Non-pigmented ciliary epithelial cell (primary cell): ENCODE measurements at places on chromosomes 5 and 9.

- DNase-seq, result no peak
Measured at GRCh38 chr5:20972419-20972925, 984.5 kb upstream of the CDH18 start.

DNA sequence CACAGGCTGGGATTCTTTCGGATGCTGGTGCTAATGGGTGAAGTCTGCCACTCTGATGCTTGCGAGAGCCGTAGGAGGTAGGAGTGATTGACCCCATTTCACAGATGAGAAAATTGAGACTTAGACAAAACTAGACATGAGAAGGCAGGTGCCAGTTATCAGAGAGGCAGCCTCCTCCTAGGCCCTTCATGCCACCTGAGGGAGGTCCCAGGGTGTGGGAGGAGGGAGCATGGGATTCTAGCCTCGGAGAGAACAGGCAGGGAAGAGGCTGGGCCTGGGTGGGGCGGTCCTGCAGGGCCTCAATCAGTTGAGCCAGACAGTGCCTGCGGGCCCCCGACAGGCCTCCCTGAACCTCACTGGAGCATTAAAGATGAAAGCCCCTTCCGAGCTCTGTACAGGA, 112.4 kb downstream of the COL23A1 start:
- no peak for DNase-seq

DNA sequence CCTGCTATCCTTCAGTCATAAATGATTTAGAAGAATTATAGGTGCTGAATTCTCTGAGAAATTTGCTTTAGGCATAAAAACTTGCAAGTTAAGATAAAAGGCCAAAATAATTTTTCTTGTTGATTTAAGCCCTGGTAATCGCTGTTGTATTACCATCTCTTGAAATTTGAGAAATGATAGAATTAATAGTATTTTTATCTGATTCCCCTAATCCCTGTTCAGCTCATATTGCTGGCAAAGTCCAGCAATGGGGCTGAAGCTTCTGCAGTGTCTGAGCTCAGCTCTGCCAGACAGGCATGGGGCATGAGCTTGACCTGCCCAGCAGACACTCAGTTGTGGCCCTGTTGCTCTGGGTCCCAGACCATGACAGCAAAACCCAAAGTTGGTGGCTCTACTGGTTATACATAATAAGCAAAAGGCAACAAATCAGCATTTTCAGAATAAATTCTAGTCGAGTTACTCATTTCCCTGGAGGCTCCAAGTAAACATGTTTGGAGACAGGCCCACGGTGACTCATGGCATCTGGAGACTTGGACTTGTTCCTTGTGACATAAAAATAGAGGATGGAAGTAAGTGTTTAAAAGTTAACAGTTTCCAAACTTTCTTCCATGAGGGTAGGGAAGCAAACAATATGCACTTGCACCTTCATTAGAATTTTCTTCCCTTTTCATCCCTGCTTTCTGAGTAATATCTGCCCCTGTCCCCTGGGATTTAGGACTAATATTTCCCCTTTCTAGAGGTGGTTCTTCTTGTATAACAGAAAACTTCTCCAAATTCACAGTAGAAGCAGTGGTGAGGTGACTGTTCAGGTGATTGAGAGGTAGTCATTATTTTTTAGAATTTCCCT, 60.2 kb upstream of the SLC2A8 start:
- DNase-seq, result peak; percentile 86

GRCh38 chr9:120252248-120252647, 327.7 kb downstream of the CDK5RAP2 start:
- no peak for DNase-seq

DNA sequence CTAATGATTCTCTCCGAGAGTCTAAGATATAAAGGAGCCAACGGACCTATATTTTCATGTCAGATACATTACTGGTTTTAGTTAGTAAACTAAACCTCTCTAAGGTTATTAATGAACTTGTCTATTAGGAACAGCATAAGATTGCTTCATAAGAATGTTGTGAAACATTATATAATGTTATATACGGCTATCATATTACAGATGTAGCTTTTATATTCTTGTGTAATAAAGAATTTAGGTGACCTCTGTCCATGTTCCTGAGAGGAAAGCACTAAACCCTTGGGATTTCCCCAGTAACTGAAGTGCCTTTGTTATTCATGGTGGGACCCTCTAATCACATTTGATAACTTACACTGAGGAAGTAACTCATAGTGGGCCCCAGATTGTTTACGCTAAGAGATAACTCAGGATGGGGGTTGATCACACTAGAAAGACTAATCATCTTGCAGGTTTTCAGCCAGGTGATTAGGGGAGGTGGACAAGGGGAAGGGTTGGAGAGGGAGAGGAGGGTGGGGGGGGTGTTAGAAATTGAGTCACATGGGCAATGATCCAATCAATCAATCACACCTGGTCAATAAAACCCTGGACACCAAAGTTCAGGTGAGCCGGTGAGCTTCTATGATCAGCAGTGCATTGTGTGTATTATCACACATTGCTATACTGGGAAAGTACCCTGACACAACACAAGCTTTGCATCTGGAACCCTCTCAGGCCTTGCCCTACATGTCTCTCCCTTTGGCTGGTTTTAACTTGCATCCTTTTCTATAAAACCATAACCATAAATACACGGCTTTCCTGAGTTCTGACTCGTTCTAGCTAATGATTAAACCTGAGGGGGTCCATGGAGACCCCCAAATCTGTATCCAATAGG, 25.8 kb downstream of the ECPAS start:
- DNase-seq, result no peak

DNA sequence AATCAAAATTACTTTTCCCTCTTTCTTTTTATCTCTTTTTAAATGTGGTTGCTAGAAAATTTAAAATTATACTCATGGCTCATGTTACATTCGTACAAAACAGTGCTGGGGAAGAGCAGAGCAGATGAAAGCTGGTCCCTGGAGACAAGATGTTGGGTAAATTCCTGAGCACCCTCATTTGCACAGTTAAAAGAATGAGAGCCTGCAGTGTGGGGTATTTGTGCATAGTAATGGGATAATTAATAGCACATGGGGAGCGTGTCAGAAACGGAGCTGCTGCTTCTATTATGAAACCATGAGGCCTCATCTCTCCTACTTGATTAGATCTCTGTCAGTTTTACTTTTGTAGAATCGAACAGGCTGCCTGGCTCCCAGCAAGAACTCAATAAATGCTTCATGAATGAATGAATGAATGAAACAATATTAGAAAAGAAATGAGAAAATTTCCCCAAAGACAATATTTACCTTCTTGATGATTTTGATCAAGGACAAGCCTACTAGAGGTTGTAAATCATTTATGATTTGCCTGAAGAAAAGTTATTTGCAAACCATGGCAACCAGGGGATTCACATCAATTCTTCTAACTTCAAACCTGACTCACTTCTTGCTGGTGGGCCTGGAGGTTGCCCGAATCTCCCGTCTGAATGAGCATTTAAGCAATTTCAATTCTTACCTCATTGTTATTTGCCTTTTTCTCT, 177.2 kb upstream of the TUT7 start:
- DNase-seq, result no peak

DNA sequence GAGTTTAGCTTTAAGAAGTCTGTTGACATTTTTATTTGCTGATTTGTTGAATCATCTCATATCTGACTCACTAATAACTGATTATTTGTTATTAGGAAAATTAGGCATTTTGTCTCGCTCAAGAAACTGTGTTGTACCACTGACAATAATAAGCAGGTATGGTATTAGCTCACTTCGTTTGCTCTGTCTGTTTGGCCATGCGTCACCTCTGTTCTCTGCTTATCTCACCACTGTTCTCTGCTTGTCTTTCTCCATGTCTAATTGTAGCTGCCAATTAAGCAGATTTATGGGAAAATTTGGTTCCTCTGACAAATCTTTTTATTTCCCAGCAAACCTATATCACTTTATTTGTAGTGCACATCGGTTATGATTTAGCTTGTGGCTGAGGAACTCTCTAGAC, 138.9 kb downstream of the WDR41 start:
- DNase-seq, result no peak

- no peak for DNase-seq
Measured at GRCh38 chr5:81006947-81007636, 46.9 kb downstream of the RASGRF2 start.

DNA sequence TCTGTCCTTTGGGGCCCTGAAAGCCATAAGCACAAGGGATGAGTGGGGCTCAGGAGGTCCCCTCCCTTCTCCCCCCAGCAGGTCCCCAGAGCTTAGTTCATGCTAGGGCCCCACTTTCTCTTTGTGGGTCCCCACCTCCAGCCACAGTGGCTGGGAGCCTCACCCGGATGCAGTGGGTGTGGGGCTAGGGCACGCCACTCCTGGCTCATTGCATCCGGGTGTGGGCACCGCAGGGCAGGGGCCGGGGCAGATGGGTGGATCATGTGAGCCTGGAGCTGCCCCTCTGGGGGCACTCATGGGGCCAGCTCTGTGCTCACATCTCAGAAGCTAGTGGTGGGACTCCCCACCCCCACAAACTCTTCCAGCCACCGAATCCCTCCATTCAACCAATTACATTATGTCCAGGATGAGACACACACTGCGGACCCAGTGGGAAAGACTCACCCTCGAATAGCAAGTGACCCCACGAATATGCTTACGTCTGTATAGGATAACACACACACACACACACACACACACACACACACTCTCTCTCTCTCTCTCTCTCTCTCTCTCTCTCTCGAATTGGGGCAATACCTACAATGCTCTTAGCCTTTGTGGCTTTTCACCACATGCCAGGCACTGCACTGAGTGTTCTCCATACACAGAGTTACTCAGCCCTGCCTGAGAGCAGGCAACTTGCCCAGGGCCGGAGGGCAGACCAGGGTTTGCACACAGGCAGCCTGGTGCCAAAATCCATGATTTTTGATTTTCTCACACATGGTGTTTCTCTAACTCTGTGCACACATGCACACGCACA, 16.8 kb upstream of the PHYKPL start:
- DNase-seq, result no peak

GRCh38 chr9:107176436-107177151, 106.5 kb upstream of the RAD23B start:
- DNase-seq, result no peak

DNA sequence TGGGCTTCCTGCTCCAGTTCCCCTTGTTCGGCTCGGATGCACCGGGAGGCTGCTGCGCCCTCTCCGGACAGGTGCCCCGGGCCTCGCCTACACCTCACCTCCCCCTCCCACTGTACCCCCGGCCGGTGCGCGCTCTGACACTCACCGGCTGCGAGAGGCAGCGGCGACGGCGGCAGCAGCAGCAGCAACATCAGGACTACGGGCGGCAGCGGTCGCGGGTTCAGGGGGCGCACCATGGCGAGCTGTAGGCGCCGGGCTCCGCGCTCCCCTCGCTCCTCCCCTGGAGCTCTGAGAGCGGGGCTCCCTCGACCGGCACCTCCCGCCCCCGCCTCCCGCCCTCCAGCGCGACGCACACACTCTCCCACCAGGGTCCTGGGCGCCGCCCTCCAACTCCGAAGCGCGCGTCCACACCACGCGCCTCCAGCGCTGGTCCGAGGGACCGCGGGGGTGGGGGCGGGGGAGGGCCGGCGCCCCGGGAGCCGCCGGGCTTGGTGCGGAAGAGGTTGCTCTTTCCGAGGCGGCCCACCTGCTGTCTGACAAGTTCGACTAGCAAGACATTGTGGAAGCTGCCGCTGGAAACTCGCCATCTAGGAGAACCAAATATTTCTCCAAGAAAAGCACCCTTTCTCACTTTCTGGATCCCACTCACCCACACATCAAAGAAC, at the start of gene GFRA3:
Gene GFRA3 (minus strand): TSS at position 433 of the 665 bp plus-strand sequence. CDS start 197 bp downstream, at position 236.
- DNase-seq, result no peak

- DNase-seq, result no peak
Measured at GRCh38 chr5:3913279-3913678, 317.6 kb downstream of the IRX1 start.

GRCh38 chr5:110803467-110804326, 64.9 kb downstream of the SLC25A46 start:
- DNase-seq, result no peak

DNA sequence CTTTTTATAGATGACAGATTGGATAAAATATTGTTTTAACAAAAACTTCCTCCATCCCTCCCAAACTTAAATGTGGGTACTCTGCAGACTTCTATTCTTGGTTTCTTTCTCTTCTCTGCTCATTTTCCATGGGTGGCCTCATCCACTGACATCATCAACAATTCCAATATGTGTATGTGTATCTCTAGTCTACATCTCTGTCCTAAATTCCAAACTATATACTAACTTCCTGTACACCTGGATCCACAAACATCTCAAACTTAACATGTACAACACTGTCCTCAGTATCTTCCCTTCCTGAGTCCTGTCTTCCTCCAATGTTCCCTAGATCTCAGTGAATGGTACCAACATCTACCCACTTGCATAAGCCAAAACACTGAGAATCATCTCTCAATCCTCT, 28.5 kb upstream of the CDK5RAP2 start:
- no peak for DNase-seq

GRCh38 chr5:159286420-159287035, 23.4 kb downstream of the UBLCP1 start:
- DNase-seq, result no peak

GRCh38 chr9:33107762-33108161, 31.3 kb upstream of the SMU1 start:
- DNase-seq, result no peak

DNA sequence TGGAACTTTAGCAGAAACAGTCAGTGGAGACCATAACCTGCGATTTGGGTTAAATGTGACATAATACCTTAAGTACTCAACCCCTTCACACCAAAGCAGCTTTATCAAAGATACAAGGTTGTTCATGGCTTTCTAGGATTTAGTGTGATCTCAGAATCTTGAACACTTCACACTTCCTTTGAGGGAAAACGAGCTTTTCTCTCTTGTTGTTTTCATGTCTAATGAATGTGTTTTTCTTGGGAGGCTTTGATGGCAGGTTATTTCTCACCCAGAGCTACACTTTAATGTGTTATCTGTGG, 437.0 kb downstream of the TMEM232 start:
- no peak for DNase-seq

DNA sequence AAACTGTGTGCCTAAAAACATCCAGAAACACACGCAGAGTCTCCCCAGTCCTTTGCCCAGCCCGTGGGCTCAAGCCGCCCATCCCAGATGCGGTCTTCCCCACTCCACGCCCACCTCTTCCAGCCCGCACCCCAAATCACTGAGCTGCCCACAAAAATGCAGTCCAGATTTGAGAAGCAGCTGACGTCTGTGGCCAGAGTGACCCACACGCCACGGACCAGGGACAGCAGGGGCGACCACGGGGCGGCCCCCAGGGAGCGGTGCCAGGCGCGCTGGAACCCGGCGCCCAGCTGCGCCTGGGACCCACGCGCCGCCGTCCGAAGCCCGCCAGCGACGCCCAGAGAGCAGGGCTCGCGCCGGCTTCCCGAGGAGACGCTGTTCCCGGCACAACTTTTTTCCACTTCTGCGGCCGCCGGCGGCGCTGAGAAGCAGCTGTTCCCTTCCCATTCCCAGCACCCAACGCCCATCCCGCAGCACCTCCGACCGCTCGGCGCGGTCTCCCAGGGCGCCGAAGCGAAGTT, 674 bp downstream of the LHFPL2 start:
- DNase-seq, result no peak

- DNase-seq, result peak; percentile 53
Measured at GRCh38 chr5:30765227-30765626, 428.3 kb upstream of the CDH6 start.

DNA sequence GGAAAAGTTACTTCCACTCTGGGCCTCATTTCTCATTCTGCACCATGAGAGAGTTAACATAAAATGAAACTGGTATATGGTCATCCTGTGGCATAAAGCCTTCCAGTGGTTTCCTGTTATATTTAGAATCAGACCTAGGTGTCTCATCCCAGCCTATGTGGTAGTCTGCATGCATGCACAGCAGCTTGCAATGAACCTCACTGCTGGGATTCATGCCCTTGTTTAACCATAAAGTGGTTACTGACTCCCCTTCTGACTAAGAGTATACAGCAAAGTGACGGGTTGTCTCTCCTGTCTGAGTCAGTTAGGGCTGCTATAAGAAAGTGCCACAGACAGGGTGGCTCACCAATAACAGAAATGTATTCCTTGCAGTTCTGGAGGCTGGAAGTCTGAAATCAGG, 14.7 kb upstream of the TDRD7 start:
- no peak for DNase-seq
